Hippocampal formation (tissue), 2 donors: ENCODE measurements at places on chromosomes 16 and 17.

- no peak for DNase-seq
Measured at GRCh38 chr16:51231702-51232101, 80.6 kb upstream of the SALL1 start.

DNA sequence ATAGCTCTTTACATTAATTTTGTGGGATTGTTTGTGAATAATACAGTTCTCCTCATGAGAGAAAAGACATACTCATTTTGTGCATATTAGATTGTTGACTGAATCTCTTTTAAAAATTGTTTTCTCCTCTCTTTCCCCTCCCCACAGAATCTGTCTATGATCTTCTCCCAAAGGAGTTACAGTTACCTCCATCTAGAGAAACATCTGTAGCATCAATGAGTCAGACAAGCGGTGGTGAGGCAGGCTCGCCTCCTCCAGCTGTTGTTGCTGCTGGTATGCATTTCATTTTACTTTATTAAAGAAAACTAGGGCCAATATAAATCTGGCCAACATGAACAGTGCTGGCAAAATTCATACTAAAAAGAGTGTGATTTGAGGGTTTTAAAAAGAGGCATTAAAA lies 60.5 kb downstream of the NFAT5 start:
- DNase-seq, result no peak

DNA sequence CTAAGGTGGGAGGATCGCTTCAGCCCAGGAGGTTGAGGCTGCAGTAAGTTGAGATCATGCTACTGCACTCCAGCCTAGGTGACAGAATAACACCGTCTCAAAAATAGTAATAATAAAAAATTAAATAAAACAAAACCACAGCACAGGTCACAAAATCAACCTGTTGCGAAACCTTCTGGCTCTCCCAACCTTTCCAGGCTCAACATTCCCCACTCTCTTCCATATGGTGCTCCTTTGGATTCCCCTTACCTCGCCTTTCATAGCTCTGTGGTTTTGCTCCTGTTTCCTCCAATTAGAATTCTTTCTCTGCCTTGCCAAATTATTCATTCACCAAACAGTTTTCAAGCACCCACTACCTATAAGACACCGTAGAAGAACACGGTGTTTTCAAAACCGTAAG lies 4.7 kb downstream of the ZDHHC7 start:
- DNase-seq, result no peak

DNA sequence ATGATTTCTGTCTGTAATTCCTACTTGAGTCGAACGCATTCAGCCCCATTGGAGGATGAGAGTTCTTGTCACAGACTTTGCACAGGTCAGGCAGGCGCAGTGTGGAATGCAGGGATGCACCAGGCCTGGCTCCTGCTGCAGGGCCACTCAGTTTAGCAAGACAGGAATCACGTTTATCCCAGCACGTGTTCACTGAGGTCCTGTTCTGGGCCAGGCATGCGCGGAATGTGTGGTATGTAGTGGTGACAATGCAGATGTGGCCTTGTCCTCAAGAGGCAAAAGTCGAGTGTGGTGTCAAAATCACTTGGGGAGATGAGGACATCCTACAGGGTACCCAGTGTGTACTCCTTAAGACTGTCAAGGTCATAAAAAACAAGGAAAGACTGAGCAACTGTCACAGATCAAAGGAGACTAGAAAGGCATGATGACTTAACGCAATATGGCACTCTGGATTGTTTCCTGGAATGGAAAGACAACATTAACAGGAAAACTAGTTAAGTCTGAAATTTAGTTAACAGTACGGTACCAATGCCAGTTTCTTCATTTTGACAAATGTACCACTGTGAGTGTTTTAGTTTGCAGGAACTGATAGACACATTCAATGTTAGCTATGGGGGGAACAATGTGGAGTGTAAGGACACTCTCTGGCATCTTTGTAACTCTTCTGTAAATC lies 121.5 kb upstream of the ADAMTS18 start:
- no peak for DNase-seq

DNA sequence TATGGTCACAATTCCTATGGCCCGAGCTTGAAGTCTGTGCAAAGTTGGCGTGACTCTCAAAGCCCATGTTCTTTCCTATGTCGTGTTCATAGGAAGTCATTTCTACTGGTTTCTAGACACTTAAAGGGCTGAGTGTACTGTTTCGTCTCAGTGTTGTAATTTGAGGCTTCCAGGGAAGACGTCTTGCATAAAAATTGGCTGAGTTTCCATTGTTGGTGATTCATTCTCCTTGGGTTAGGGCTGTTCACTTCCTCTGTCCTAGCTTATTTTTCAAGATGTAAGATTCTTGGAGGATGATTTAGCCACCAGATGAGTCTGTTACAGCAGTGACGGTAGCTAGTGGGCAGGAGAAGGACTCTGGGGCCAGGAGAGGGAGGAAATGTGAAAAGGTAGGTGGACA lies 43.1 kb downstream of the PIK3R5 start:
- no peak for DNase-seq

- DNase-seq, result no peak
Measured at GRCh38 chr17:39051001-39051585, 83.9 kb upstream of the FBXO47 start.

GRCh38 chr17:72775919-72776318 lies 316.6 kb downstream of the SLC39A11 start:
- no peak for DNase-seq

- no peak for DNase-seq
Measured at GRCh38 chr16:49355933-49356665, 17.5 kb upstream of the C16orf78 start.

- DNase-seq, result no peak
Measured at GRCh38 chr17:34776456-34777443, 184.5 kb downstream of the CCT6B start.

DNA sequence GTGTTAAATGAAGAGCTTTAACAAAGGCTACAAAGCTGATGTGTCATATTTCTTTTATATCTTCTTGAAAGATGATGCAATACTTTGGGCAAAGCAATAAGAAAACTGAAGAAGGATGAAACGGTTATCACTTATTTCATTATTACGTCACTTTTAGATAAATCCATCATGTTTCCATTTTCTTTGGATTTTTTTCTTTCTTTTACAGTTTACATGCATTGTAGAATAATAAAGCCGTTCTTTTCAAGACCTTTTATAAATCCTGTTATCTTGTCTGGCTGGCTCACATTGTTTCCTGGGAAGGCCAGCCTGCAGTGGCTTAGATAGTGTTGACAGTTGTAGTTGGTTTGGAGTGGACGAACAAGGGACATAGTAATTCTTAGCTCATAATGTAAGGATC lies 28.9 kb downstream of the TANC2 start:
- no peak for DNase-seq

DNA sequence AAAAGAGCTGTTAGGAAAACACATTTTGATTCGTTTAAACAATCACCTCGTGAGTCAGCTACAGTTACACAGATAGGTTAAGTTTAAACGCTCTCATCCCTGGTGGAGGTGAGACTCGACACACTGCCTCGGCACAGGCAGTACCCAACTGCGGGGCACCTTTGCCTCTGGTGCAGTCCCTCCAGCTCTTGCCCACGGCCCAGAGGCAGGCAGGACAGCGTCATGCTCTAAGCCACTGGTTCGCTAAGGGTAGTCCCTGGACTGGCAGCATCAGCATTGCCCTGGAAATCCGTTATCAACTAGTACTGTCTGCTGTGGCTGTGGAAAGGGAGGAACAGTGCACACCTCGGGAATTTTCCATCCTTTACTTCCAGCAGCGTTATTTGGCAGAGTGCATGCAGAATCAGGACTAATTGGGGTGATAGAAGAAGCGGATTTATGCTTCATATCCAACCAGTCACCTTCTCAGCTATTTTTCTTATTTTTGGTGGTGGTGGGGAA lies 3.7 kb upstream of the PIK3R6 start:
- DNase-seq, result no peak

DNA sequence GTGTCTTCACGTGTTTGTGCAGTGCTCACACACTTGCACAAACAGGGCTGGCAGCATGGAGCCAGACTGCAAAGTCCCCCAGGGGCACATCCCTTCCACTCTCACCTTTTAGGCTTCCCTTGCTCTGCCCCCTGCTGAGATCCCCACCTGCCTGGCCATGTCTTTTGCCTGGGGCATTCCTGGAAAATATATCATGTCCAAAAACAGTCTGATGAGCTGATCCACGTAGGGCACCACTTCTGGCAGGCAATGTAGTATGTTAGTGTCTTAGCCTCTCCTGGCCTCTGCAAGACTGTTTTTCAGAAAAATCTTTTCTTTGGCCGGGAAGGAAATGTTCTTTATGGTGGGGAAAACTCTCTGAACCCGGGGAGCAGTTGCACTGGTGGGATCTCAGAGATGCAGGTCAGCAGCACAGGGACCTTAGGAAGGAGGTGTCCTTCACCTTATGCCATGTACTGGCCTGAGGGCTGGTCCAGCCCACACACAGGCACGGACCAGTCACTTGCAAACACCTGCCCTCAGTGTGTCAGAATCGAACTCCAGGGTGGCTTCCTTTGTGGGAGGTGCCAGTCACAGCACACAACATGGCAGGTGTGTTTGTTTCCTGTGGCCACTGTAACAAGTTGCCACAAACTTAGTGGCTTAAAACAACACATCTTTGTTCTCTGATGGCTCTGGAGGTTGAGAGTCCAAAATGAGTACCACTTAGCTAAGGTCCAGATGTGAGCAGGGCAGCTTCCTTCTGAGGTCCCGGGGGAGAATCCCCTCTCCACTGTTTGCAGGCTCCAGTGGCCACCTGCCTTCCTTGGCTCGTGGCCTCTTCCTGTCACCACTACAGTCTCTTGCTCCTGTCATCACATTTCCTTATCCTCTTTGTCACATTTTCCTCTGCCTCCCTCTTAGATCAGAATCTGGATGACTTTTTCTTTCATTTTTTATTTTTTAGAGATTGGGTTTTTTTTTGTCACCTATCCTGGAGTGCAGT lies 46.6 kb downstream of the MPRIP start:
- DNase-seq, result no peak

GRCh38 chr17:887551-888209 lies 91.9 kb downstream of the NXN start:
- DNase-seq, result no peak

DNA sequence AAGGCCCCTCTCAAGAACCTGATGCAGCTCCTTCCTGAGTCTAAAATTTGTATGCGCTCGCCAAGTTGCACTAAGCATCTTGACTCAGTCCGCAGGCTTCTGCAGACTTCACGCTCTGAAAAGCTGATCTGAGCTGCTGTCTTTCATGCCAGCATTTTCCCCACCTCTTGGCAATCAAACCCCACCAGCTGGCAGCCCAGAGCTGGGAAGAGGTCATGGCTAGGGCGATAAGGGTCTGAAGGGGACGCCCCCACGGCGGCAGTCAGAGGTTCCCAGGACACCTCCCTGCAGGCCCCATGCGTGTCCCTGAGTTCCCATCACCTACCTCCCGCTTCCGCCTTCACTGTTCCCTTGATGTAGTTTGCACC lies 5.1 kb upstream of the UNC13D start:
- DNase-seq, result no peak

DNA sequence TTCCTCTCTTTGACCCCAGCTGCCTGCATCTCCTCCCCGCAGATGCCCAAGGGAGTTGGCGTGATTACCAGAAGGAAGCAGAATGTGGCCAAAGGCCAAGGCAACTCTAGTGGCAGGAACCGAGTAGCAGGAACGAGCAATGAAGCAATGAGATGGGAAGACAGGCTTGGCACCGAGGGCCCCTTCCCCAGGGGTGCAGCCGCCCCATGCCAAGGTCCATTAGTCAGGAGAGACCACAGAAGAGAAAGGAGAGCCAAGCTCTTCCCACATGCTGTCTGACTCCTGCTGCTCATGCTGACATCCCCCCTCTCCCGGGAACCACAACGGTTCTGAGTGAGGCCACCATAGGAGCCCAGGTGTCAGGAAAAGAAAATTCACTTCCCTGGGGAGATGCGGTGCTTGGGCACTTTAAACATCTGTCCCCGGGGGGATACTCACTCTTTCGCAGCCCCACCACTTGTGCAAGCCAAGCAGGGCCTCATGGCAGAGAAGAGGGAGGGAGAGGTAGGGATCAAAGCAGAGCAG lies 67.4 kb downstream of the MYO18A start:
- no peak for DNase-seq

DNA sequence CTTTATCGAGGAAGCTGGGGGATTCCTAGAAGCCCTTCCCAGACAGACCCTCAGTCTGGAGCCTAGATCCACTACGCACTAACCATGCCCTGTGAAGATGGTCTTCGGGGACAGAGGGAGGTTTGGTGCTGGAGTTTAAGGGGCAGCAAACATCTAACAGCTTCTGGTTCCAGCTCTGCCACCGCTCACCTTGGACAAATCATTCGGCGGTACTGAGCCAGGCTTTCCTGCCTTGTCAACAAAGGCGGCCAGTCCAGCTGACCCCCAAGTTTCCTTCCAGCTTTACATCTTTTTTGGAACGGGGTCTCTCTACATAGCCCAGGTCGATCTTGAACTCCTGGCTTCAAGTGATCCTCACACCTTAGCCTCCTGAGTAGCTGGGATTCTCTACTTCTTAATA lies 369 bp upstream of the GJD3 start:
- no peak for DNase-seq

DNA sequence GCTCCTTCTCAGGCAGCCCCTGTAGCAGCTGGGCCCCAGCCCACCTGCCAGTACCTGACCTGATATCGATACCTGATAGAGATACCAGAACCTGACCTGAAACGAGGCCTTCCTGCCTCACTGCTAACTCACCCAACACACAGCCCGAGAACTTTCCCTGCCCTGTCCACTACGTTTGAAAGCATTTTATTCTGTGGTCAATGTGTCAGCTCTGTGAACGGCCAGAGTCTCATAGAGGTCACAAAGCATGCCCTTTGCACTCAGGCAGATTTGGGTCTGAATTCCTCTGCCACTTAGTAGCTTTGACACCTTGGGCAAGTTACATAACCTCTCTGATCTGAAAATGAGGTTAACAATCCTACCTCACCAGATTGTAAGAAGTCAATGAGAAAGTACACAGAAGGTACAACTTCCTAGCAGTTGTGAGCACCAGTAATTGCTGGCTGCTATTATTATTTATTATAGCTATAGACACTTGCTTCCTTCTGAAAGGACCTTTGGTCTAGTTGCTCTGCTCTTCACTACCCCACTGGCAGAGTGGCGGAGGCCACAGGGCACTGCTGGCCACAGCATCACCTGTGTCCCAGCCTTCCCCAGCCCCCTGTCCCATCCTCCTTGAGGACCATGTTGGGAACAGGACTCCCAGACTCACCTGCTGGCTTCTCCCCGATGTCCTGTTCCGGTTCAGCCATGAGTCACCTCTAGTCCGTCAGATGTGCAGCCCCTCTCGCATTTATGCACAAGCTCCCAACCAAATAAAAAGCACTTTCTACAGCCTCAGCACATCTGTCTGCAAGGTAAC lies 895 bp downstream of the ANKRD40CL start:
- DNase-seq, result no peak
